ENCODE measurements at places on chromosomes 16 and 17.
A peak's percentile ranks its signal among the peaks of the same experiment; 100 is the strongest.

- DNase-seq, result no peak
Observed at GRCh38 chr17:57197466-57198071, 58.8 kb upstream of the MSI2 start.

GRCh38 chr17:42409523-42410318 is 13.3 kb downstream of the CAVIN1 start:
- peak; percentile 67 for DNase-seq

GRCh38 chr16:24731722-24732419 is 2.4 kb downstream of the TNRC6A start:
- DNase-seq, result peak; percentile 55

GRCh38 chr17:48556576-48557401 is 11.9 kb upstream of the HOXB2 start:
- no peak for DNase-seq

DNA sequence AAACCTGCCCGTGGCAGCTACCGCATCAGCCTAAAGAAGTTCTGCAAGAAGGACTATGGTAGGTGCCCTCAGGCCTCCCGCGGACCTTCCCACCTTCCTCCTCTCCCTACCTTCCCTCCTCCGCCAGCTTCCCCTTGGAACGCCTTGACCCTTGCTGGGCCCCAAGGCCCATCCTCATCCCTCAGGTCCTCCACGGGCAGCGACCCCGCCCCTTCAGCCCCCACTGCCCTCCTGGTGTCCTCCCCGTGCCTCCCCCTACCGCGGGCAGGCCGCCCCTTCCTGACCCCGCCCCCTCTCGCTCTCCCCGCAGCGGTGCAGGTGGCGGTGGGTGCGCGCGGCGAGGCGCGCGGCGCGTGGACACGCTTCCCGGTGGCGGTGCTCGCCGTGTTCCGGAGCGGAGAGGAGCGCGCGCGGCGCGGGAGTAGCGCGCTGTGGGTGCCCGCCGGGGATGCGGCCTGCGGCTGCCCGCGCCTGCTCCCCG is 1.4 kb upstream of the TBC1D24 start:
- DNase-seq, result no peak

GRCh38 chr17:7384489-7385081 is 3.7 kb downstream of the TNK1 start:
- DNase-seq, result no peak

- no peak for DNase-seq
Observed at GRCh38 chr16:85592700-85593493, 20.2 kb upstream of the GSE1 start.

- peak; percentile 25 for DNase-seq
Observed at GRCh38 chr17:46984341-46984740, 5.3 kb upstream of the RPRML start.

DNA sequence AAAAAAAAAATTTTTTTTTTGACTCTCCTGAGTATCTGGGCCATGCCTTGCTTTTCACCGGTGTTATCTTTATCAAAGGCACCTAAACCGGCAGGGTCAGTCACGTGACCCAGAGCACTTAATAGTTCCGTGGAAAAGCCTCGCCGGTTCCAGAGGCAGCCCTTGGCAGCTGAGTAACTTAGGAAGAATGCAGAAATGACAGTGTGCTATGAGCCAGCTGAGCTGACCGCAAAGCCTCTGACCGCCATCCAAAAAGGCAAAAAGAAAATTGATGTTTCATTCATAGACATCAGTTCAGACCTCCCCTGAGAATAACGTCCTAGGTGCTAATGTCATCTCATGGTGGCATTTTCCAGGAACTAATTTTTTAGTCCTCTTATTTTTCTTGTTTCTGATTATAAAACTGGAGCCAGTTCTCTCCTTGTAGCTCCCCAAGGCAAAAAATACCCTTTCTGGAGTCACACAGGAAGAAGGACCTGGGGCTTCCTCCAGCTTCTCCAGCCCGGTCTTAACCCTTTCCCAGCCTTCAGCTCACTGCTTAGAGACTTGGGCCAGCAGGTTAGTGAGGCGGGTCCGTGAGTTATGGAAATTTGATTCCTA is 122.6 kb downstream of the SOCS1 start:
- DNase-seq, result peak; percentile 73

DNA sequence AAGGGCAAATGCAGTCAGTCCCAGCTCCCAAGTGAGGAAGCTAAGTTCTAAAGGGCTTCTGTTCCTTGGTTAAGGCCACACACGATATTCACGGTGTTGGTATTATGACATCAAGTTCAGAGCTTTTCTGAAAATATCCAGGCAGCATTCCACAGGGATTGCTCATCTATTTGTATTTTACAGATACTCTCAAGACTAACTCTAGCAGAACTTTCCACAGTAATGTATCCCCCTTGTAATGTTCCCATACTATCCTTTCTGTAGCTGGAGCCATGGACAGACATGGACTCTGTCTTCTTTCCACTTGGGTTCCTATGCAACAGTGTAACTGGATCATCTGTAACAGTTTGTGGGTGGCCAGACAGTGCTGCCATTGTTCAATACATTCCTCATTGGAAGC is 13.5 kb downstream of the SDR42E1 start:
- DNase-seq, result no peak

DNA sequence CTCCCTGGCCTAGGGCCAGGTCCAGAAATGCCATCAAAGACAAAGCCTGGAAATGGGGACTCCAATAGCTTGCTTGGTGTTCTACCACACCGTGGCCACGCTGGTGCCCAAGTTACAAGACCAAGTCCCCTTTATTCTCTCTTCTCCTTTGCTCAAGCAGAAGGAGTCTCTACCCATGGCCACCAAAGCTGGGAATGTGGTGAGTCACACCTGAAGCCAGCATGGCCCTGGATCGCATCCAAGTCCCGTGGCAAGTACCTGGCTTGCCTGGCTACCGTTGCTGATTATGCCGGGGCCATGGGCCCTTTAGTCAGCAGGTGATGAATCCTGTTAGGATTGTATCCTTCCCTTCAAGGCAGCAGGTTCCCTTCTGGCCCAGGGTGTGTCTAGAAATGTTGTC is 260.0 kb downstream of the HAPSTR1 start:
- no peak for DNase-seq

- DNase-seq, result peak; percentile 70
Observed at GRCh38 chr17:1495265-1495989, 2.9 kb upstream of the MYO1C start.

GRCh38 chr16:86224126-86224525 is 286.2 kb upstream of the FOXF1 start:
- DNase-seq, result no peak

DNA sequence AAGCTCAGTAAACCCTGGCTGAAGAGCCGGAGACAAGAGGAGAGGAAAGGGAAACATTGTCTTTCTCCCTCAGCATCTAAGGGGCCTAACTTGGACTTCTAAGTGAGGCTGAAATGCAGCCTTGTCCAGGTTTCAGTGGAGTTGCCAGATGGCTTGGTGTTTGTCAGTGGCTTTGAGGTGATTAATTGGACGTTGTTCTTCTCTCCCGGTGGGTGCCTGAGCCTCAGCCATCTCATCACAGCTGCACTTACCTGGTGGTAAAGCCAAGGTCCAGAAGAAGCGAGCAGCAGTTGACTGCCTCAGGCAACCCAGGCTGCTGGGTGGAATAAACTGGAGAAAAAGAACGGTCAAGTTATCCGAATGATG is 202.2 kb upstream of the NLRP1 start:
- DNase-seq, result no peak

- DNase-seq, result no peak
Observed at GRCh38 chr16:15808071-15808470, 48.8 kb downstream of the MYH11 start.

- no peak for DNase-seq
Observed at GRCh38 chr16:20735490-20735889, 6.1 kb downstream of the THUMPD1 start.

DNA sequence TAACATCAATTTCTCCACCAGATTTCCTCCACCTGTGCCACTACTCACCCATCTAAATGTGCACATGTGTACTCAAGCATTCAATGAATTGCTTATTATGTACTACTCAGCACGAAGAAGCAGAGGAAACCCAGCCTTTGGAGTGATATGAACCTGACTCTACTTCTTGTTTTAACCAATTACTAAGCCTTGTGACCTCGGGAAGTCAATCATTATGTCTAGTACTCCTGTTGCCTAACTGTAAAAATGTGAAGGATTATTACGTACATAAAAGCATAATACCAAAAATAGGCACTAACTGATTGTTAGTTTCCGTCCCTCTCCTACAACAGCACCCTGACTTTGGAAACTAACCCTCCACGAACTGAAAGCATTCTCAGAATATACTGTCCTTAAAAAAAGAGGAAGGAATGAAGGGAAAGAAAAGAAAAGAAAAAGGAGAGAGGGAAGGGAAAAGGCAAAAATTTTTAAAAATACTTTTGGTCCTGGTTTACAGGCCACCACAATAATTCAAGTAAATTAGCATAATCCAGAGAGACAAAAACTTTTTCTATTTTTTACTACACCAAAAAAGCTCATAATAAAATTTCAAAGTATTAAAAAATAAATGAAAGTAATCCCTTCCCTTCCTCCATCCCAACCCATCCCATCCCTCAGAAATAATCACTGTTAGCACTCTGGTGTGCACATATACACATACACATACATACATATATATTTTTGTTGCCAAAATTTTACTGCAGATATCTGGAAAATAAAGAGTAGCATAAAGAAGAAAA is 53.6 kb downstream of the KANSL1 start:
- no peak for DNase-seq

DNA sequence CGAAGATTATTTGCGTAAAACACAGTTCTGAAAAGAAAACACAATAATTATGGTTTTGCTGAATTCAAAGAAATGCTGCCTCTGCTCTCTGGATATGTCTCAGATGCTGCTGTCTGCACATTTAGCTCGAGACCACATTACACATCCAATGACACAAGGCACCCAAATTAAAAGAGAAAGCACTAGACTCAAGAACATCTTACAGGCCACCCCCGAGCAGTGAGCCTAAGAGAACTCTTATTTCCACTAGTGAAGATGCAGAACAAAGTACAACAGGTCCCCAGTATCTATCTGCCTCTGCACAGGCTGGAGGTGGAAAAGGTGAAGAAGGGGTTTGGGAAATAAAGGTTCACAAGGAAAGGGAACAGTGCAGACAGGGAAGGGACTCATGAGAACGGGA is 33.5 kb downstream of the GRB2 start:
- no peak for DNase-seq

- DNase-seq, result no peak
Observed at GRCh38 chr16:2429771-2430663, 770 bp downstream of the CCNF start.

DNA sequence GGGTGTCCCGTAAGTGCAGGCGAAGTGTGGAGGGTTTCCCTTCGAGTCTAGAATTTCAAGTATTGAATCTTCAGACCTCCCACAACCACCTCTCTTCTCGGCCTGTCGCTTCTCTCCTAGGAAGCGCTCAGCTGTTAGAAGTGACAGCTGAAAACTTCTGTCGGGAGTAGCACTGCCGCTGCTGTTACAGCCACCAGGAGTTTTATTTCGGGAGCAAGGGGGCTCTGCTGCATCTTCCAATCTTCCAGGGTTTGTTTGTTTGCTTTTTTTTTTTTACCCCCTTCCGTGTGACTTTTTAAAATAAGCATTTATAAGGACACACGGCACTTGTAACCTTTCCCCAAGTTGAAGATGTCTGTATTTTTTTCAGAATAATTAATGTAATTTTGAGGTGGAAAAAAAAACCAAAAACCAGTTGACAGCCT is 767 bp downstream of the RPS6KB1 start:
- DNase-seq, result no peak

DNA sequence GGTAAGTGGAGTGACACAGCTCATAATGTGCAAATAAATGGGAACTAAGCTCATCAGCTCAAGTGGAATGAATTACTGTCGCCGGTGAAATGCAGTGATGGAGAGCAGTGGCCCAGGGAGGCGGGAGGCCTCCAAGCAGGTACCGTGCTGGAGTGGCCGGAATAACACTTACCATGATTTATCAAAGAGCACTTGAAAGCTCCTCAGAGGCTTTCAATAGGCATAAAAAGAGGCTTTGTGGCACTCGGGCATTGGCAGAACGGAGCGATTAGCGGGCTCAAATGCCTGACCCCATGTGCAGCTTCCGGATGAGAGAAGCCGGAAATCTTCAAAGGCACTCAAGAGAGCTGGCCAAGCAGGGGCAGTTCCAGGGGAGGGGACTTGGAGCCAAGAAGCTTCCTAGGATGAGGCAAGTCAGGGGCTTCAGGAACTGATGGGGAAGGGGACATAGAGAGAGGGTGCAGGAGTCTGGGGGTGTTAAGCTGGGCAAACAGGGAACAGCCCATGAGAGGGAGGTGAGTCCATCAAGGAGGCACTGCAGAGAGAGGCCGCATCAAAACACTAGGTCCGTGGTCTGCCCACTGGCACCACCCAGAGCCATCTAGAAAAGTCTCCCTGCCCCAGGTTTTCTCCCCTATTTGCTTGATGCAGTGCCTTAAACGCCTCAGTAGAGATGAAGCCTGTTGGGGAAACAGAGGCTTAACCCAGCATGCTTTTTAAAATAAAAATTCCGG is 144.0 kb upstream of the IRX6 start:
- DNase-seq, result no peak

DNA sequence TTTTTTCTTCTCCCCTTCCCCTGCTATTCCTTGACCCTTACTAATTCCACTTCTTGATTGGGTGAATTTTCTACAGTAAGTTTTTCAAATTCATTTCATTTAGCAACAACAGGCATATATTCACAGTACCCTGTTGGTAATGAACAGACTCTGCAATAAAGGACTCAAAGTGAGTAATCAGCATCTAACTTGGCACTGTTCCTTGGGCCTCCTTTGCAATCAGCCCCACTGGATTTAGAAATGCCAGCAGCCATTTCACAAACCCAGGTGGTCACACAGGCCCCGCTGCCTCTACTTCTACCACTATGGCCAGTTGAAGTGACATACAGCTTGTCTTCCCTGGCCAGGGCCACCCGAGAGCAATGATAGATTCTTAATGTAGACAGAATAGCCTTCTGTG is 113.8 kb downstream of the CYB561 start:
- DNase-seq, result no peak

- no peak for DNase-seq
Observed at GRCh38 chr16:865026-865425, 64.5 kb upstream of the GNG13 start.

DNA sequence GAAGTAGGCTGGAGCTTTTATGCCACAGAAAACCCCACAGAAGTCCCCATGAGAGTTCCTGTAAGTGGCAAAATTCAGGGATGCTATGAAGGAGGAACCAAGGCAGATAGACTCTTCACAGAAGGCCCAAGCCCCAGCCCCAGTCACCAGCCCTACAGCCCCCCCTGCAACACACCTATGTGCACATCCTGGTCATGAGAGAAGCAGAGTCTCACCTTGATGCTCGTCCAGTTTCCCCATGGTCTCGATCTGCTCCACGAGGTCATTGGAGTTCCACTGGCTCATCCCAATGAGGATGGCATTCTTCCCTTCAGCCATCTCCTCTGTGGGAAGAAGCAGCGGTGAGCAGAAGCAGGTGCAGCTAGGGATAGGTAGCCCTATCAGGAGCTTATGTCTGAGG is 31.2 kb downstream of the PITPNM3 start:
- no peak for DNase-seq

GRCh38 chr16:86507173-86508027 is 2.9 kb upstream of the FOXF1 start:
- no peak for DNase-seq

- no peak for DNase-seq
Observed at GRCh38 chr16:90008708-90009145, 10.5 kb downstream of the DBNDD1 start.

GRCh38 chr17:76200354-76200753 is 39.9 kb downstream of the RNF157 start:
- no peak for DNase-seq
